ENCODE measurements at places on chromosomes 6 and 20.

DNA sequence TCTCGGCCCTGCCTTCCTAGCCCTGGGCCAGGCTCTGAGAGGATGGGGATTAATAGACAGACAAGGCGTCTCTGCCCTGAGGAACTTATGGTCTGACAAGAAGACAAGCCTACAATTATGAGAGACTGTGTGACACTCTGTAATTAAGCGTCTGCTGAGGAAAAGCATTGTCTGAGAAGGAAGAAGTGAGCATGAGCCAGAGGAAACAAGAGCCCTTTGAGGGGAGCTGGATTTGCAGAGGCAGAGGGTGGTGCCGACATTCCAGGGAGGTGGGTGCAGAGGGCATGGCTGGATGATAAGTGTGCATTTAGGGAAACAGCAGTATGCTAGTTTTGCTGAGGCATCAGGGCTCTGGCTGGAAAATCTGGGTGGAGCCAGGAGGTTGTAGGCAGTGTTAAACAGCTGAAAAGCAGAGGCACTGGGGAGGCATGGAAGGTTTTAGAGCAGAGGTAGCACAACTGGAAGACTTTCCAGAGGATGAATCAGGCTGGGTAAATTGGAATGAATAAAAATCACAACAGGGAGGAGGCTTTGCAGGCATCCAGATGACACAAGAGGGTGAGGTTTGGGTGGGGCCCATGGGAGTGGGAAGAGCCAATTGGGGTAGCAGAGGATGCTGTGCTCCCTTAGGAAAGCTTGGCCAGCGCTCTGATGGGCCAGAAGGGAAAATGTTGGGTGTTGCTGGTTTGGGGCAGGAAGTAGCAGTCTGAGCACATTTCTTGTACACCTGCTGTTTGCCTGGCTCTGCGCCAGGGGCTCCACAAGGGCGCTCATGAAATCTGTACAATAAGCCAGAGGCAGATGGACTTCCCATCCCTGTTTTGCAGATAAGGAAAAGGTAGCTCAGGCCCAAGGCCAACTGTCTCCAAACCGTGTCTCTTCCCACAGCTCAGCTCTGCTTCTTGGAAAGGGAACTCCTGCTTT, 74.0 kb upstream of the MYL9 start:
- peak; percentile 86 for DNase-seq

- DNase-seq, result no peak
These were observed 34.3 kb downstream of the PHF20 start for GRCh38 chr20:35806075-35806474.

DNA sequence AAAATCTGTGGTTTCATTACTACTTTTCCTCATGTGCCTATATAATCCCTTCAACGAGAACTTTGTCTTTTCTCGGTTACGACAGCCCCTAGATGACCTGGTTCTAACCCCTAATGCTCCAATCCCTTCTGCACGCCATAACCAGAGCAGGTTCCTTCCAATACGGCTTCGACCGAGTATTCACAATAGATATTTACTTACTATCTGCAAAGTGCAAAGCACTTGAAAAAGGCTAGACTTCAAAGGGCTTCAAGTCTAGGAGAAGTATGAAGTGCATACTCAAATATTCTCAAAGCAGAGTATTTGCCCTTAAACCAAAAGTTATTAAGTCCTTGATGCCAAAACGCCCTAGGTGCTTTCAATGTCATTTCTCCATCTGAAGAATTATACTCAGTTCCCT, 63.4 kb upstream of the NHSL1 start:
- DNase-seq, result no peak

DNA sequence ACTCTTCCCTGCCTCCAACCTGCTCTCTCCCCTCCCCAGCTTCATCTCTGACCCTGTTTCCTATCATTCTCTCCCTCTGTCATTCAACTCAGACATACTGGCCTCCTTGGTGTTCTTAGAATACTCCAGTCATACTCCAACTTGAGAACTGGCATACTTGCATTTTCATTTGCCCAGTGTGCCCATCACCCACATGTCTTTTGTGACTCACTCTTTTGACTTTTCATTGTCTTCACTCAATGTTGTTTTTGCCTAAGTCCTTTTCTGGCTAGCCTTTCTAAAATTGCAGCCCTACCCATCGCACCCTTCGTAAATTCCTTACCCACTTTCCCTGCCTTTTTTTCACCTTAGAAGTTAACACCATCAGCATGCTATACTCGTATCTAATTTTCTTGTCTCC, 77.0 kb upstream of the CD2AP start:
- DNase-seq, result no peak

DNA sequence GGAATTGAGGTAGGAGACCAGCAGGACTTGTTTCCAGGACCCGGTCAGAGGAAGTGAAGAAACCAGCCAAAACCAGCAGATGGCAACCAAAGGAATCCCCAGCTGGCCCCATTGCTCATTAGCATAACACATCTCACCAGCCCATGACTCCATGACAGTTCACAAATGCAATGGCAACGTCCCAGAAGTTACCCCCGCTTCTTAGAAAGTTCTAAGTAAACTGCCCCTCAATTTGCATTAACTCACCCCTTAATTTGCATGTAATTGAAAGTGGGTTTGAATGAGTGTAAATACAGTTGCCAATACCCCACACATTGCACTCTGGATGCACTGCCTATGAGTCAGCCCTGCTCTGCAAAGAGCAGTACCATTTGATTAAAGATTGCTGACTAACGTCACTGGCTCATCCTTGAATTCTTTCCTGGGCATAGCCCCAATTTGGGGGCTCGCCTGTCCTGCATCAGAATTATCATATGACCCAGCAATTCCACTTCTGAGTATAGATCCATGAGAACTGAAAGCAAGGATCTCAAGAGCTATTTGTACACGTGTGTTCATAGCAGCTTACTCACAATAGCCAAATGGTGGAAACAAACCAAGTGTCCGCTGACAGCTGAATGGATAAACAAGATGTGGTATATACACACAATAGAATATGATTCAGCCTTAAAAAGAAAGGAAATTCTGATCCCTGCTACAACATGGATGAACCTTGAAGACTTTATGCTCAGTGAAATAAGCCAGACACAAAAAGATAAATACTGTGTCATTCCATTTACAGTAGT, 36.4 kb downstream of the MYLK4 start:
- DNase-seq, result no peak

DNA sequence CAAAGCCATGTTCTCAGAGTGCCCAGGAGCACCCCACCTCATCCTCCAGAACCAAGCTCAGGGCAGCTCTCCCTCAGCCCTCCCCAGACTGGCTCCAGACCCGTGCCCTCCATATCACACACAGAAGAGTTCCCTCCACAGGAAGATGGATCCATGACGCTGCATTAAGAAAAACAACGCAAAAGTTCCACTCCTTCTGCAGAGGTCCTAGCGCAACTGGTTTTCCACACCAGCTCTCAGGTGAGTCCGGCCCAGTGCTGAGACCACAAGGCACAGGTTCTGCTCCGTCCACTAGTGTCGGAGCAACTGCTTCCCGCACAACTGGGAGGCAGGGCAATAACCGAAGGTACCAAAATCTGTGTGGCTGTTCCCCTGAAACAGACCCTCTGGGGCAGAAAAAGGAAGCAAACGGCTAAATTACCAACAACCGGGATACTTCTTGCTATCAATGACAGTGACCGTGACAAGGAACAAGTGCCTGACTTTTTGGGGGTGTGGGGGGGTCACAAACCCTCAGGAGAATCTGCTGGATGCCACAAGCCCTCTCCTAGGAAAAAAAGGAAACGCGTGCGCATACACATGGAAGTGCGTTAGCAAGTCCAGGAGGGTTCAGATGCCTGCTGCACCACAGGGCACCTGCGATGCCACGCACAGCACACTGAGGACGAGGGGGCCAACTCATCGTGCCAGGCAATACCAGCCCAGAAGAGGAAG, 49.2 kb downstream of the MYH7B start:
- DNase-seq, result no peak

- DNase-seq, result no peak
These were observed 29.2 kb downstream of the ERMARD start for GRCh38 chr6:169780571-169781091.

DNA sequence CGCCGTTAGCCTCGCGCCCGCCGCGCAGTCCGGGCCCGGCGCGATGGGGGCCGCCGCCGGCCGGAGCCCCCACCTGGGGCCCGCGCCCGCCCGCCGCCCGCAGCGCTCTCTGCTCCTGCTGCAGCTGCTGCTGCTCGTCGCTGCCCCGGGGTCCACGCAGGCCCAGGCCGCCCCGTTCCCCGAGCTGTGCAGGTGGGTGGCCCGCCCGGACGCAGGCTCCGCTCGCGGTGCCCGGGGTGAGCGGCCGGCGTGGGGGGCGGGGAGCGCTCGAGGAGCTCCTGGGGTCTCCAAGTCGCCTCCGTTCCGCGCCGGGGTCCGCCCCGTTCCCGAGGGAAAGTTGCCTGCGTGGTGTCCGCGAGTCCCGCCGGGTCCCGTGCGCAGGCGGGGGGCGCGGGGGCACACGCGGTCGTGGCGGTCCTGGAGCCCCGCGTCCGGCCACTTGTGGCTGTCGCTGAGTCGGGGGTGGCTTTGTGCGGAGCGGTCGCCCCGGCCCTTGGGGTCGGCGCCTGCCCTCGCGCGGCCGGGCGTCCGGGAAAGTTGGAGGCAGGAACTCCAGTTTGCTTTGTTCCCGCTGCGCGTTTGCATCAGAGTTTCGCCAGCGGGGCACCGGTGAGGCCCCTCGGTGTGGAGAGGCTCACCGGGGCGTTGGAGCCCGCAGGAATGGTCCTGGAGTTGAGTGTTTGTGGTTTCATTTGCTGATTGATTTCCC, 476 bp downstream of the IGF2R start:
- no peak for DNase-seq

- DNase-seq, result no peak
These were observed 213.4 kb downstream of the HIVEP2 start for GRCh38 chr6:142731611-142732010.

DNA sequence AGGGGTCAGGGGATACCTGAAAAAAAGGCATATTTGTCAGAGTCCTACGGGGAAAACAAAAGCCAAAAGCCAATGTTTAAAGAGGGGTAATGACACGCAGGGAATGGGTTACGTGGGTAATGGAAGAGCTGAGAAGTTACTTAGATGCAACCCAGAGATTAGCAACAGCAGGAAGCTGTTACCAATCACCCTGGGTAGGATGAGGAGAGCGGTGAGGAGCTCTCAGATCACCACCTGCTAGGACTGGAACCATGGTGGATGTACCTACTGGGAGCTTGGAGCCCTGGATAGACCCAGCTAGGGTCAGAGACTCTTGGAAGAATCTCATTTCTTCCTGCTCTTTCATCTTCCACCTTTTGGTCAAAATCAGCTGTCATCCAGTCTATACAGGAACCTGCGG, 51.2 kb upstream of the RNF24 start:
- no peak for DNase-seq

- DNase-seq, result no peak
These were observed 60.8 kb downstream of the RIPOR2 start for GRCh38 chr6:24874776-24875533.

GRCh38 chr20:2972126-2972525, 71.3 kb upstream of the GNRH2 start:
- DNase-seq, result no peak

- DNase-seq, result no peak
These were observed 530.5 kb upstream of the PTCHD4 start for GRCh38 chr6:48641544-48641943.

Data from NCI-H2081 (cell line).